ENCODE measurements at places on chromosomes 1 and 21. TPM values are rescaled to one million over a fixed set of nuclear protein-coding genes. Genes with fewer than 3 reads are reported as not detected.

- DNase-seq, result peak; percentile 13
These were observed 31.7 kb upstream of the TMEM125 start for GRCh38 chr1:43238085-43238484.

F3 gene
- total RNA-seq, result 0.16 TPM

OLFM3 gene
- not detected for total RNA-seq

TNFRSF4 gene
- 788 TPM for total RNA-seq

SPAG17 gene
- not detected for total RNA-seq

DNA sequence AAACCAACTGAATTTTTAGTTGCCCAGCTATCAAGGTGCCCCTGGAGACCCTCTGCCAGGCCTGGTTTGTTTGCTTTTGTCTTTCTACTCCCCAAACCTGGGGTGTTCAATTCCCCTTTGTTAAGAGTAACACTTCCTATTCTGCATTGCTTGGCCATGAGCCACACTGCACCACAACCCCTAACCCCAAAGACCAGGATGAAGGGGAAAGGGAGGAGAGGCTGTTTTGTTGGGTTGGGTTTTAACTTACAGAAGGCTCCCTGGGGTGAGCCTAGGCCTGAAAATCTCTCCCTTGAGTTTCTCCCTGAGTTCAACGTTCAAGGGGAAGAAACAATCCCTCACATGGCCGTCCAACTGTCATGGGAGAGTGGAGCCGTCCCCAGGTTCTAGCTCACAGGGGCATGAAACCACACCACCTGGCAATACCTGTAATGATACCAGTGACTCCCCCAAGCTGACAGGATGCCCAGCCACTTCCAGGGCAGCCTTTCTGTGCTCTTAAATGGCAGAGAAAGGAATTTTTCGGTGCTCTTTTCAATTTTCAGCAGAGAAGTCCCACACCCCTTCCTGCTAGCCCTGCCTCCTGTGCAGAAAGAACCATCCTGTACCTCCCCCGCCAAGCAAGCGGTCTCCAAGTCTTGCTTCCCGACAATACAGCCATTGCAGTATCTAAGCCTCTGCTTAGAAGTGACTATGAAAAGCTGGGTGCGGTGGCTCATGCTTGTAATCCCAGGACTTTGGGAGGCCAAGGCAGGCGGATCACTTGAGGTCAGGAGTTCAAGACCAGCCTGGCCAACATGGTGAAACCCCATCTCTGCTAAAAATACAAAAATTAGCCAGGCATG, 14.9 kb downstream of the SLC45A3 start:
- no peak for DNase-seq
